Memory B cell (primary cell): ENCODE measurements at places on chromosomes 12 and 14.
A peak's percentile ranks its signal among the peaks of the same experiment; 100 is the strongest.

- no peak for DNase-seq
Measured at GRCh38 chr12:109744026-109744425, 30.4 kb downstream of the FAM222A start.

GRCh38 chr12:102249079-102249841 is 51.6 kb upstream of the PMCH start:
- no peak for DNase-seq

- DNase-seq: peak; percentile 10
Measured at GRCh38 chr12:78888568-78888967, 24.0 kb downstream of the SYT1 start.

DNA sequence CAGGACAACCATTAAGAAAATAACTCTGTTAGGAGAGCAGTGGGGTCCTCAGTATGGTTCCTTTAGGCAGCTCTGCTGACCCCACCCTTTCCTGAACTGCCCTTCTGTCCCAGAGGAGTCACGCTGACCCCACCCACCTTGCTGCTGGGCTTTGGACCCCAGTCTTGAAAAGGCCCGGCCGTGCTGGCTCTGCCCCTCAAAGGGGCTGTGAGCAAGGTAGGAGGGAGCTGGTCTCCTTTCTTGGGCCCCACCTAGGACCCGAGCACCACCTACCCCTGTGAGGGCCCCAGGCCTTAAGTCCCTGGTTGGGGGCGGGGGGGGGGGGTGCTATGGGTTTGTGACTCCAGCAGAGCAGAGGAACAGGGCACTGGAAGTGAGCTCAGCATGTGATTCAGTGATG is 171.1 kb downstream of the MON2 start:
- no peak for DNase-seq

DNA sequence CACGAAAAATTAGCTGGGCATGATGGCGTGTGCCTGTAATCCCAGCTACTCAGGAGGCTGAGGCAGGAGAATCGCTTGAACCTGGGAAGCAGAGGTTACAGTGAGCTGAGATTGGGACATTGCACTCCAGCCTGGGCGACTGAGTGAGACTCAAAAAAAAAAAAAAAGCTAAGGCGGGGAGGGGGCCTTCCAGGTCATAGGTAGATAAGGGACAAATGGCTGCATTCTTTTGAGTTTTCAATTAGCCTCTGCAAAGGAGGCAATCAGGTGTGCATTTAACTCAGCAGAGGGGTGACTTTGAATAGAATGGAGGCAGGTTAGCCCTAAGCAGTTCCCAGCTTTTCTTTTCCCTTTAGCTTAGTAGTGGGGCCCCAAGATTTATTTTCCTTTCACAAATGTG is 743 bp upstream of the AACS start:
- DNase-seq: no peak

DNA sequence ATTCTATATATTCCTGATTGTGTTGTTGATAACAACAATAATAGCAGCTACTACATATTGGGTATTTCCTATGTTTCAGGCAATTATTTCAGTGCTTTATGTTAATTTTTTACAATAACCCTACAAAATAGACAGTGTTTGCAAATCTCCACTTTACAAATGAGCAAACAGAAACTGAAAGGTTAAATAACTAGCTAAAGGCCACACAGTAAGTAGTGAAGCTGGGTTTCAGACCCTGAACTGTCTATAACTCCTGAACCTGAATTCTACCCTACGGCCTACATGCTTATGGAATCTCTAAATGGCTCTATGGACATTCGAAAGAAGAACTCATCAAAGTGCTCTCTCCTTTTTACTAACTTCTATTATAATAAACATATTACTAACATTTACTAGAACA is 19.7 kb upstream of the NUDT4 start:
- DNase-seq: no peak

GRCh38 chr14:54048736-54049135 is 92.1 kb upstream of the BMP4 start:
- DNase-seq: no peak

GRCh38 chr12:29681370-29681769 is 102.4 kb downstream of the TMTC1 start:
- DNase-seq: no peak

DNA sequence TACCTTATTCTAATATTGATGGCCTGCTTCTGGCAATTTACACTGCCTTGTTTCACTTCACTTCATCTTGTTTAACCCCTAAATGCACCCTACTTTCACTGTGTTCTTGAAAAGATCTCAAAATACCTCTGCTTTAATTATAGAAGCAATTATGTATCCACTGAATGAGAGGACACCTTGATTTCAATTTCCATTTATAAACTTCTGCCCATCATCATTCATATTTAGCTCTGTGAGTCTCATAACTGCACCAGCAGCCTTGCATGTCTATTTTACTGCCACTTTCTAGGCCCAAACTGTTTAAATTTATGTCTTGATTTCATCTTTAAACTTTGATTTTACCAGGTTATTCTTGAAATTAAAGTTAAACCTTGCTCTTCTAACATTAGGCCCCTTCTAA is 7.1 kb upstream of the DNAAF2 start:
- DNase-seq: no peak

DNA sequence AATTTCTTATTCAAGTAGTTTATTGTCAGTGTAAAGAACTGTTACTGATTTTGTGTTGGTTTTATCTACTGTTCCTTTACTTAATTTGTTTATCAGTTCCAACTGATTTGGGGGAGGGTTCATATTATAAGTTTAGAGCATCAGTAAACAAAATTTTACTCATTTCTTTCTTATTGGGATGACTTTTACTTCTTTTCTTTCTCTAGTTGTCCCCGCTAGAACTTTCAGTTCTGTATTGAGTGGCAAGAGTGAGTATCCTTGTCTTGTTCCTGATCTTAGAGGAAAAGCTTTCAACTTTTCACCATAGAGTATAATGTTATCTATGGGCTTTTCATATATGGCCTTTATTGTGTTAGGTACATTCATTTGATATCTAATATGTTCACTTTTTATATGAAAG is 584.1 kb downstream of the LRFN5 start:
- DNase-seq: no peak

GRCh38 chr12:117231750-117232149 is 41.5 kb upstream of the FBXO21 start:
- no peak for DNase-seq

GRCh38 chr14:91317381-91318308 is 73.1 kb upstream of the GPR68 start:
- DNase-seq: no peak

GRCh38 chr12:110590806-110591326 is 7.7 kb upstream of the PPTC7 start:
- peak; percentile 46 for DNase-seq

DNA sequence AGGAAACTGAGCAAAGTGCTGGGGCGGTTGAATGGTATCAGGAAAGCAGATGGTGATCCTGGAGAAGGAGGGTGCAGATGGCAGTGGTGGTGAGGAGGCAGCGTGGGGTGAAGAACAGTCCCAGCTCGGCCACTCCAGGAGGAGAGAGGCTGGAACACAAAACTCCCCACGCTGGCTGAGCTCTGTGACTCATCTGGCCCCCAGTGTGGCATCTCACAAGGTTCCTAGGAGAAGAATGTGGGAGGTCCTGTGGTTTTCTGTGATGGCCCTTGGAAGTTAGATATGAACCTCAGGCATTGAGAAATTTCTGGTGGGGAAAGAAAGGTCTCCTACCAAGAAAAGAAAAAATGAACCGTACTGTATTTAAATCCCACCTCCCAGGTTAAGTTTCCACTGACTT is 8.0 kb upstream of the NRXN3 start:
- DNase-seq: no peak

GRCh38 chr12:77599782-77600467 is 230.8 kb upstream of the NAV3 start:
- DNase-seq: no peak

DNA sequence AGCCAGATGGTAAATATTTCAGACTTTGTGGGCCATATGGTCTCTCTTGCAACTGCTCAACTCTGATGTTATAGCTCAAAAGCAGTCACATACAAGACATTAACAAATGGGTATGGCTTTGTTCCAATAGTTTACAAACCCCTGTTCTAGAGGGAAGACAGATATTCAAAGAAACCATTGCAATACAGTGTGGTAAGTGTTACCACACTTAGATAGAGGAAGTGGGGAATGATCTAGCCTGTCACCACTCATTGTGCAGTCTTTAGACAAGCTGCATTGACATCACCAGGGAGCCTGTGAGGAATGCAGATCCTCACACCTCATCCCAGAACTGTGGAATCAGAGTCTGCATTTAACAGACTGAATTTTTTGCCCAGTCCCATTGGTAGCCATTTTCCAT is 80.0 kb upstream of the RGS6 start:
- DNase-seq: no peak
